ENCODE measurements at places on chromosomes 5 and 9.

- no peak for DNase-seq
These were observed 95.3 kb downstream of the GALNT10 start for GRCh38 chr5:154285661-154286408.

- no peak for DNase-seq
These were observed 114.9 kb downstream of the PDZD2 start for GRCh38 chr5:31753700-31754357.

GRCh38 chr9:124293718-124294506 is 36.2 kb downstream of the NEK6 start:
- DNase-seq: no peak

- no peak for DNase-seq
These were observed 112.7 kb upstream of the IQGAP2 start for GRCh38 chr5:76290321-76290757.

DNA sequence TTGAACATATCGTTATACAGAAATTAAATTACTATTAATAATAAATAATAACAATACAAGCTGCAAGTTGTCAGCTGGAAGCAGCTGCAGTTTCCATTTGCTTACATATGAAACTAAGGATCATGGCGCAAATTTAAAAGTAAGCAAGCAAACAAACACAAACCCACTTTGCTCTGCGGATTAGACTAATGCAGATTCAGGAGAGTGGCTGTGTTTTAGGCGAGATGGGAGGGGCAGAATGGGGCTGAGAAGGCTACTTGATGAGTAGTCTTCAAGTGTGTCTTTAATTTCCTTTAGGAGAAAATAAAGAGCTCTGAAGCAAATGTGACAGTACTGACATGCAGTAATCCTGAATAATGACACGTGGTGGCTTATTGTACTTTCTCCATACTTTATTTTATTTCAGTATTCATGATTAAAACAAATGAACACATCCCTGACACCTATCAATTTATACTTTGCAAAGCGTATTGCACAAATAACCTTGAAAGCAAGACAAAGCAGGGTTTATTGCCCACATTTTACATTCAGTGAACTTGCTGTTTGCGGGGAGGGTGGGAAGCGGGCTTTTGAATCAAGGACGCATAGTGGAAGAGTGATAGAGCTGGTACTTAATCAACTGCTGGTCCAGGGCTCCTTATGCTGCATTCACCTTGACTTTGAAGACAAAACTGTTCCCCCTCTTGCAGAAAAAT is 221.4 kb upstream of the TRIM32 start:
- no peak for DNase-seq

DNA sequence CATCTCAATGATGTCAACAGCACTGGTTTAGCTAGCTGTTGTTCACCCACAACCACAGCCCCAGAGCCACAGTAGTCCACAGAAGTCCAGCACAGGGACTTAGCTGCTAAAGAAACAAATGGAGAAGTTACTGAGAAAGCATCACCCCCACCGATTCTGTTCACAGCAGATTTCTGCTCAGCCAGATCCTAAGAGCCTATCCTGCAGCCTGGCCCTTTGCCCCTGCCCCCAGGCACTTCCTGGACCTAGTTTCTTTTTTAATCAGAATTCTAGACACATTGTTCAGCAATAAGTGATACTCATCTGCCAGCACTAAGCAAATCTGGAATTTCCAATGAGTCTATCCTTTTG is 7.4 kb downstream of the B4GALT1 start:
- DNase-seq: peak; percentile 54

GRCh38 chr5:103587185-103587748 is 24.7 kb upstream of the NUDT12 start:
- no peak for DNase-seq

DNA sequence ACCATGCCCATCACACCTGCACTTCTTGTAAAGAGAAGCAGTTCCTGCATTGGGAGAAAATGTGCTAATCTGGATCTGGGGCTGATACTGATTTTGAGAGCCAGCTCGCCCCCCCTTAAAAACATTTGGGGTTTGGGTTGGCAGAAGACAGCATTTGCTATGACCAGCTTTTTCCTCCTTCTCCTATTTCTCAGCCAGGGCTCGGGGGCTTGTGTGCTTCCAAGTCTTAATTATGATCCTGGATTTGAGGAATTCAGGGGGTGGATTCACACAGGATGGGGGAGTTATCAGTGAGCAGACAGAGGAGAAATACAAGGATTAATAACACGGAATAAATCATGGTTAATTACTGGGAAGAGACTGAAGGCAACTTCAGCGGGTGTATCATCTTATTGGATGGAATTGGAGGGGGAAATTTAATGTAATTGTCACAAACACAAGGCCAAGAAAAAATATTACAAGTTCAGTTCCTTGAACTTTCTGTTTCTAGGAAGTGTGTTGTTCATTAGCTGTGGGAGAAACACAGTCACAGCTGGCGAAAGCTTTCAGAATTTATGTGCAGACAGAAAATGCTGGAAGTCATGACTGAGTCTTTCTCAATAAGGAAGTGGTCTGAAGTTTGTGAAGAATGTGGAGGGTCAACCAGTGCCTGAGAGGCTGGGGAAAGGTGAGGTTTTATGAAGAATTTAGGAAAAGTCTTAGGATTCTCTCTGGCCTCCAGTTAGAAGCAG is 15.3 kb downstream of the C9orf152 start:
- no peak for DNase-seq
